ENCODE measurements at places on chromosomes 12 and 14. TPM values are rescaled to one million over a fixed set of nuclear protein-coding genes. Genes with fewer than 3 reads are reported as not detected.
A peak's percentile ranks its signal among the peaks of the same experiment; 100 is the strongest.

Gene FAM181A
- not detected for polyA plus RNA-seq

Gene ARHGDIB
- 42.8 TPM for polyA plus RNA-seq

Gene LAG3
- 1.9 TPM for polyA plus RNA-seq

Gene CISTR
- not detected for polyA plus RNA-seq

Gene CDCA3
- polyA plus RNA-seq: 42.7 TPM

Gene ZNF664
- polyA plus RNA-seq: 188 TPM

Gene ANO4
- 2.1 TPM for polyA plus RNA-seq

Gene PLEKHH1
- polyA plus RNA-seq: 87.7 TPM

Gene C12orf42
- not detected for polyA plus RNA-seq

Gene KLHDC1
- polyA plus RNA-seq: 7.5 TPM

Gene DHRS2
- 41.7 TPM for polyA plus RNA-seq

Gene FZD10
- polyA plus RNA-seq: 3.2 TPM

Gene SIX6
- not detected for polyA plus RNA-seq

Gene LALBA
- not detected for polyA plus RNA-seq

Gene EID3
- 3.9 TPM for polyA plus RNA-seq

GRCh38 chr14:23751616-23752015 lies 115.5 kb downstream of the DHRS2 start:
- DNase-seq: no peak

- DNase-seq: no peak
These were observed 141.5 kb downstream of the NEDD1 start for GRCh38 chr12:97048421-97049035.

GRCh38 chr14:77305696-77306095 lies 15.0 kb downstream of the POMT2 start:
- no peak for DNase-seq

DNA sequence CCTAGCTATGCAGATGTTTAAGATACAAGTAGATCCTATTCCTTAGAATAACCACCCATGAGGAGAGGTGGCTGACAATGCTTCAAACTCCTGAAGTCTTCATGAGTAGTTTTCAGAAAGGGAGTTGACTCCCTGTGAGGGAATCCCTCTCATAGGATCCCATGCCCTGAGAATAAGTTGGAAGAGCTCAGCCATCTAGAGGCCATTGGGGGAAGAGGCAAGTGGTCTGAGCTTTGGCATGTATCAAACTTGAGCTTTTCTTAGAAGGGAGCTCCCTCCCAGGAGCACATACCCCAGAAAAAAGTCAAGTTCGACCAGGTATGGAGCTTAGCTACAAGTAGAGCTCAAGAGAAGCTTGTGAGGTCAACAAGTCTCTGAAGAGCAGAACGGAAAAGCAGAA lies 165.7 kb upstream of the RBM19 start:
- no peak for DNase-seq

DNA sequence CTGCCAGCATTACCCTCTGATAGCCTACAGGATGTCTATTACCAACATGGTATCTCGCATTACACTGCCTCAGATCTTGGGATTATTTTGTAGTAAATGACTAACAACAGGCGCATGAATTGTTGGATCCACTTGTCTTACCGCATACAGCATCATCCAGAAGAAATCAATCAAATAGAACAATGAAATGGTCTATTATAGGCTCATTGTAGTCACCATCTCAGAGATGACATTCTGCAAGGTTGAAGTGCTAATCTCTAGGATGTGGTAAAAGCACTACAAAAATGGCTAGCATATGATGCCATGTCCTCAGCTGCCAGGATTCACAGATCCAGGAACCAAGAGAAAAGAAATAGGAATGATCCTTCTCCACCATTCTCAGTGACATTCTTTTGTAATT lies 52.0 kb downstream of the WASHC3 start:
- no peak for DNase-seq

GRCh38 chr12:19971361-19972280 lies 396.7 kb upstream of the PDE3A start:
- DNase-seq: peak; percentile 57

- DNase-seq: no peak
These were observed 79.0 kb downstream of the SLC25A21 start for GRCh38 chr14:37093364-37093763.

DNA sequence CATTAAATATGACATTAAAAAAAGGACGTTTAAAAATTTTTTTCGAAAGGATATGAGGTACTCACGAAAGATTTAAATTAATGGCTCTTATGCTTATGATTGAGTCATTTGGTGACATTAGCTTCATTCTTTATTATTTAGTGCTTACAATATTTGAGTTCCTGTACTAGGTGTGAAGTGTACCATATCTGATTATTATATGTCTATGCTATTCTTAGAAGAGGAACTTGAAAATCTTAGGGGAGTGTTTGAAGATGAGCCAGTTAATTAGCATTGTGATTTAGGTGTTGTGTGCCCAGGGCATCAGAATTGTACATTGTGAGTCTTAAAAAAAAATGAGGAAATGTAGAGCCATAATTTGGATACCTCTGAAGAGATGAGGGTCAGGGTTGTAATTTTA lies 118.6 kb downstream of the FUT8 start:
- no peak for DNase-seq

DNA sequence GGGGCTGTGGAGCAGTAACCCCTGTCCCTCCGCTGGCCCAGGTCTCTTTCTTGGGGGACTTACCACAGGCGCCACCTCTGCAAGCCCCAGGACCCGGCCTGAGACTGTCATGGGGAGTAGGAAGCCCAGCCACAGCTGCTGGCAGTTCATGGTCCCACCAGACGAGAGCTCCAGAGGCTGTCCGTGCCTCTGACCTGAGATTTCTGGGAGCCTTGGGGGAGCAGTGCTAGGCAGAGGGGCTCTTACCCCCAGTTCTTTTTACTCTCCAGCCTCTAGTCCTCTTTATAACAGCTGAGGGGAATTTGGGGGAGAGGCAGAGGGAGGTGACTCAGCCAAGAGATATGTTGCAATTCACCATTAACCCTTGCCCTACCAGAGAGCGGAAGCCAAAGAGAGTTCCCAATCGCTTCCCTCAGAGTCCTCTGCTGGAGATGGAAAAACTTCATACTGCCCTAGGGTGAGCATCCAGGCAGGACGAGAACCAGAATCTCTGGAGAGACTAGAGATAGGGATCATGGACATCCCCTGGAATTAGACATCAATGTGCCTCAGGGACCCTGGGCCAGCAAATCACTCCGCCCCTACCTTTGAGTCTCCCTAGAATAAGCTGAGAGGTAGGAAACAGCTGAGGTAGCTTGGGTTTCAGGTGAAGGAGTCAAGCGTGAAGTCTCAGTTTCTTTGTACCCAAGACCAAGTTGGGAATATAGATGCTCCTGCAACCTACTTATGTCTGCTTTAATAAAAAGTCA lies at the start of gene MMP19:
MMP19 (minus strand) TSS at position 256 of the 749 bp plus-strand sequence; CDS start at position 150, 106 bp downstream.
- no peak for DNase-seq

DNA sequence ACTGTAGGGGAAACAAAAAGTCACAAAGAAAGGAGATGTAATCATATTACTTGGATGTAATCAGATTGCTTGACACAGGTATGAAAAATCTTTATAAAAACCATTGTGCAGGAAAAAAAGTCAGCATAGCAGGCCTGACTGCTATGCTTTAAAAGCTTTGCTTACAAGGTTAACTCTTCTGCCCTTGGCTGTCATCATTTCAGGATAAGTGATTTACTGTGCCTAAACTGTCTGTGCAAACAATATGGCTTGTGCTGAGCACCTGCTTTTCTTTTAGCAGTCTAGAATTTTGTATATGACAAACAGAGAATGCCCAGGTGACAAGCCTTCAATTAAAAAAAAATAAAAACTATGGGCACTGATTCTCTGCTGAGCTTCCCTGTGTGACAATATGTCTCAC lies 63.8 kb upstream of the PLEKHG7 start:
- DNase-seq: no peak

DNA sequence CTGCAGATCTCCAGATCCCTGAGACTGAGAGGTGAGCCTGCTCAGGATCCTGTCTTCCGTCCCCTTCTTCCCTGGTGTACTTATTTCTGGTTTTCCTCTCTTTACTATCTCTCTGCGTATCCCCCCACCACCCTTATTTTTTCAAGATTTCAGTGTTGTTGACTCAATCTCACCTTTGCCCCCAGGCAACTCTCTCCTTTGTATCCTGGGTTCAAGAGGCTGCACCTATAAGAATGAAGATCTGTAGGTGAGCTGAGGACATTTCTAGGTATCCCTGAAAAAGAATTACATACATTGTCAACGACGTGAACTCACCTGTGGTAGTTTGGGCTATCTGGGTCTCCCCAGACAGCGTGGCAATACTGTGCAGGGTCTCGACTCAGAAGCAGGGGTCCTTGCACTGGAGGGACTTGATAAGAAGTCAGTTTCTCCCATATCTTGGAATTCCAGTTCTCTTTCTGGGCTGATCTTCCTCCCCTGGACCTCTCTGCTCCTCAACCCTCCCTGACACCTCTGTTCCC lies 659 bp downstream of the CIROP start:
- DNase-seq: no peak

- no peak for DNase-seq
These were observed 17.6 kb upstream of the ZFP36L1 start for GRCh38 chr14:68810173-68811153.

DNA sequence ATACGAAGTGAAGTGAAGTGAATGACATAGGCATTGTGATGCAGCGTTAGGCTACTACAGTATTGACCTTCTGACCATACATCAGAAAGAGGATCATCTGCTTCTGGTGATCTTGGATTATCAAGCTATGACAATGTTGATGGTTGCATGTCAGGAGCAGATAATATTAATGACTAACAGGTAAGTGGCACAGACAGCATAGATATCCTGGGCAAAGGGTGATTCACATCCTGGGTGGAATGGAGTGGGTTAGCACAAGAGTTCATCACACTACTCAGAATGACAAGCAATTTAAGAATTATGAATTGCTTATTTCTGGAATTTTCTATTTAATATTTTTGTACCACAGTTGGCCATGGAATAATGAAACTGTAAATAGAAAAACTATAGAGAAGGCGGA lies 397.9 kb upstream of the ATP2B1 start:
- no peak for DNase-seq

- DNase-seq: peak; percentile 40
These were observed 4.2 kb upstream of the AAAS start for GRCh38 chr12:53325511-53326061.

DNA sequence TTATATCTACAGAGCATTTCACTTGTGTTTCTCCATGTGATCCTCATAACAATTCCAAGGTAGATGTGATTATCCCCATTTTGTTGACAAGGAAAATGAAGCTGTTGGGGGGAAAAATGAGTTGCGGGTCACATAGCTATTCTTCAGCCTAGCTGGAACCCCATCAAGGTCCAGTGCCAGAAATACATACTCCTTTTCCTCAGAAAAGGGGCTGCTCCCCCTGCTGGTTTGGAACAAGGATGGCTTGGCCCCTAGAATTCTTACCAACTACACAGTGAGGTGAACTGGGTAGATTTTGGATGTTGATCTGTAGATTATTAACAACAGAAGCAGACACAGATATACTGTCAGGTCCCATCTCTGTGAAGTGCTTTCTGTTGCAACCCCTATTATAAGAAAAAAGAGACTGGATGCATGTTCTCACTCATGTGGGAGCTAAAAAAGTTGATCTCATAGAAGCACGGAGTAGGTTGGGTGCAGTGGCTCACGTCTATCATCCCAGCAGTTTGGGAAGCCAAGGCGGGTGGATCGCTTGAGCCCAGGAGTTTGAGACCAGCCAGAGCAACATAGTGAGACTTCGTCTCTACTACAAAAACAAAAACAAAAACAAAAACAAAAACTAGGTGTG lies 8.9 kb downstream of the IKZF4 start:
- no peak for DNase-seq

DNA sequence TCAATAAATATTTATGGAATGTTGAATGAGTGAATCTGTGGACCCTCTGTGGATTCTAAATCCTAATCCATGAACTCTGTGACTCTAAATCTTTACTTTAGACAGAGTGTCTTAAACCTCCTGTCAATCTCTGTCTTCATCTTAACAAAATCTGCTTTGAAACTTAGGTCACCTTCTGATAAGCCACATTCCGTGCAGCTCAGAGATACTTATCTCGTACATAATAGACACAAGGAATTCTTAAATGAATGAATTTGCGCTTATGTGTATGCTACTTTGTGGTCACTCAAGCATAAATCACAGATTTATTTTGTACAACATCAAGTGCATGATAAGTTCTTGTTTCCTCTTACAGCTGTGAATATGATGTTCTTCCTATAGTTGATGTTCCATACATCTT lies 2.2 kb upstream of the KRAS start:
- DNase-seq: no peak

DNA sequence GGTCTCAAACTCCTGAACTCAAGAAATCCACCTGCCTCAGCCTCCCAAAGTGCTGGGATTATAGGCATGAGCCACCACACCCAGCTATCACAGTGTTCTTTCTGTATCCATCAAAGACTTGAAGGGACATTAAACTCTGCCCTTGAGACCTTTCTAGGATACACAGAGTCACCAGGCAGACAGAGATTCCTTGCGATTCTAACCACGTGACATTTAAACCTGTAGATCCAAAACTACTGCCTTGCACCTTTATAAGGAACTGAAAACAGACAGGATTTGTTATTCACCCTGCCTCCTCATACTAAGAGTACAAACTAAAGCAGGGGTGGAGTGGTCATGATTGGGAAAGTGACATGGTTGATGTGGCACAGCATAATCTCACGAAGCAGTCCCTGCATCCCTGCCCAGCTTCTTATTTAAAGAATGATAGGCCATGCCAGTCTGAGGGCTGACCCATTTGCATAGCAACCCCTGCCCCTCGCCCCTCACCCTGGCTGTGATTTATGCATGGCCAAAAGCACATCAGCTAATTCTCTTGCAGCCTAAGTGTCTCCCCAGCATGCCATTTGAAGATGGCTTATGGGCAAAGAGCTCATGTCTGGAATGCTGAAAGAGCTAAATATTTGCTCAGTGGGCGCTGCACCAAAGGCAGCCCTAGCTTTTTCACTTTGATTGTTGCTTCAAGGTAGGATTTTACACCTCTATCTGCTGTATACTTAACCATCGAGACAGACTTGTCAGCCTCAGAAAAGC lies 43.2 kb upstream of the MYBPC1 start:
- DNase-seq: no peak

DNA sequence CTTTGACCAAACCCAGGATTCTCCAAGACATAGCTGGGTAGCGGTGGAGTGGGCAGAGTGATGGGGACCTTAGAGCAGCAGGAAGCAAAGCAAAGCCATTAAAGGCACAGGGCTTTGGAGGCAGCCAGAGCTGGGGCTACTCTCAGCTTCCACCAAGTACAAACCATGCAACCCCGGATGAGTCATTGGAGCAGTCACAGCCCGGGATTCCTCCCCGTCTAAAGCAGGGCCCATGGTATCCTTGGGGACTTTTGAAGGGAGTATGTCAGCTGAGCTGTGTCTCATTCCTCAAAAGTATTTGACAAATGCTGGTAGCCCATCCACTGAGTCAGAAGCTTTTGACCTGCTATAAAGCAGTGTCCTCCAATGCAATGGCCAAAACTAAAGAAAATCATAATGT lies 9.7 kb upstream of the IFI27 start:
- DNase-seq: no peak

- no peak for DNase-seq
These were observed 149.0 kb downstream of the TGFB3 start for GRCh38 chr14:75832621-75833297.
